HAP-1 (cell line): ENCODE measurements at places on chromosomes 3 and 15.

GRCh38 chr3:38496131-38496910 is at the start of gene EXOG:
EXOG (plus strand) TSS chr3:38496340; CDS start chr3:38496368, 28 bp downstream.
- peak; percentile 98 for DNase-seq

- DNase-seq = no peak
These were observed 51.4 kb downstream of the ASTE1 start for GRCh38 chr3:130975251-130975650.

GRCh38 chr3:11591002-11591355 is 52.7 kb downstream of the VGLL4 start:
- DNase-seq = no peak

DNA sequence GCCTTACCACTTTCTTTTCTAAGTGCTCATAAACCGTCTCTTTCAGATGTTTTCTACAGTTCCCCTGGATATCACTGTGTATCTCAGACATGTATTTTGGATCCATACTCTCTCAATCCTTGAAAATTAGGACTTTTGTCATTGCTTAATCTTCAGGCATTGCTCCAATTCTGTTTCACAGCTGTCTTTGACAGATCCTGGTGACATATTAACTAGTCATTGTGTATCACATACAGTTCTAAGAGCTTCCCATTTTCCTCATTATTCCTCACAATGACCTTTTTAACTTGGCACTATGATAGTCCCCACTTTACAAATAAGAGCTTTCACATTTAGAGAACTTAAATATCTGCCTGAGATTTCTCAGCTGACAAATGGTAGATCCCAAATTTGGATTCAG is 151.7 kb downstream of the CLSTN2 start:
- no peak for DNase-seq

DNA sequence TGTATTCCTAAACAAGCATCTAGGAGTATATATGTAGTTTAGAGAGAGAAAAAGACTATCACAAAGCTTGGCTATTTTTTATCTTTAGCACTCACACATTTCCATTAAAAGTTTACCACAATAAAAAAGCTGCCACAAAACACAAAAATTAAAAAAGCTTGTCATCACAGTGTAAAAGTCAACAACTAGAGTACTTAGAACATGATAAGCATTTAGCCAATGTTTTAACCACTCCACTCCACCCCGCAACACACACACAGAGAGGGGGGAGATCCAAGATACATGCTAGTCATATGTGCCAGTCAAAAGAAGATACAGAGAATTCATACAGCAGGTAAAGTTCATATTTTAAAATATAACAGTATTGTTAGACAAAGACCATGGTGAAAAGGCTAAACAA is 79.7 kb downstream of the STAG1 start:
- DNase-seq = no peak

DNA sequence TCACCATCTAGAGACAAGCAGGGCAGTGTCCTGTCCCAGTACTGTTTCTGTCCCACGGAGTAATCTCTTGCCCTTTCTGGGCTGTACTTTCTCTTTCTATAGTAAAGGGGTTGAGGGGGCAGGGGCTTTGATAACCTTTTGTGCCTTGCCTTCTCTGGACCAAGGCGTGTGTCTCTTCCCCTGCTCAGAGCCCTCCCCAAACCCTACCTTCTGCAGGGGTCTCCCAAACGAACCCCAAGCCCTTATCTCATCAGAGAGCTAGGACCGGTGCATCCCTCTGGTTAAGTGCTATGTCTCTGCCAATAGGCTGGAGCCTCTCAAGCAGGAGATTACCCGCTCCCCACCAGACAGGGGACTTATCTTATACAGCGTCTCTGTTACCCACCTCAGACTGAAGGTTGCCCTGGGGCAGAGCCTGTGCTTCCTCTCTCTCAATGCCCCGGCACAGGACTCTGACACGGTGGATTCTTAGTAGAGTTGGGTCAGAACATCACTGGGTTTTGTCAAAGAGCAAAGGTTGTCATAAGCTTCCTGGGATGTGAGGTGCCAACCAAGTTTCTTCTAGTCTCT is 2.9 kb downstream of the PLEKHO2 start:
- DNase-seq = no peak

- DNase-seq = no peak
These were observed 426.5 kb upstream of the RASGRP1 start for GRCh38 chr15:38991126-38991525.

DNA sequence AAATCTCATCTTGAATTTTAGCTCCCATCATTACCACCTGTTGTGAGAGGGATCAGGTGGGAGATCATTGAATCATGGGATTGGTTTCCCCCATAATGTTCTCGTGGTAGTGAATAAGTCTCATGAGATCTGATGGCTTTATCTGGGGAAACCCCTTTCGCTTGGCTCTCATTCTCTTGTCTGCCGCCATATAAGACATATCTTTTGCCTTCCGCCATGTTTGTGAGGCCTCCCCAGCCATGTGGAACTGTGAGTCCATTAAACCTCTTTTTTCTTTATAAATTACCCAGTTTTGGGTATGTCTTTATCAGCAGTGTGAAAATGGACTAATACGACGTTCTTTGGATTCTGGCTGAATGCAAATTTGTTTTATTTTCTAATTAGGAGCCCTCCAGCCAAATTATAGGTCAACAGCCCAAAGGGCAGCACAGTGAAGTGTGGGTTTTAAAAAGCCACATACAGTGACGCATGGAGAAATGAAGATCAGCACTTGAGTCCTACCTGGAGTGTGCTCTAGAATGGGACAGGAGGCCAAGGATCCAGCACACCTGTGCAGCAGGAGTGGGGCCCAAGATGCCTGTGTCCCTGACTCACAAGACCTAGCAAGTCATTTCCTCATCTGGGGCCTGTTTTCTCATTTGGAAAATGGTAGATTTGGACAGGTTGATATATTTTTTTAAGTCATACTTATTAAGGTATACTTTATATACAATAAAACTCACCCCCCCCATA is 89.6 kb downstream of the MB21D2 start:
- DNase-seq = no peak

- DNase-seq = no peak
These were observed 972.2 kb downstream of the OTOL1 start for GRCh38 chr3:162468791-162469190.

GRCh38 chr15:58390655-58391054 is 41.1 kb upstream of the LIPC start:
- DNase-seq = no peak
